Gastrocnemius medialis (tissue), 4 donors: ENCODE measurements at places on chromosomes 2 and 18. TPM values are rescaled to one million over a fixed set of nuclear protein-coding genes. Genes with fewer than 3 reads are reported as not detected.

DNA sequence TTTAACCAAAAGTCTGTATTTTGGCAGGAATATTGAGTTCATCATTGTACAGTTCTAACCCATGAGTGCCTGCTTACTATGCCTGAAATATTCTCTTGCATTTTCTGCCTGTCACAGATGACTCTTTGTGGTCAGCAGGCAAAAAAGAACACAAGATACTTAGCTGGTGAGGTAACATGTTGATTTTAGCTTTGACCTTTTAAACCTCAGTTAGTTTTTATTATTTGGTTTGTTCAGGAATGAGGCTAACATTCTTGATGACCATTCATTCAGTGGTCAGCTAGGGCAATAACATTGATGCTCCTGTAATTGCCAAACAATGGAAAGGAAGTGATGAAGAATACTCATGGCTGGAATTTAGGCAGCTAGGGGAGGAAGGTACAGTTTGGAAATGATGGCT is 491.2 kb downstream of the PIK3C3 start:
- H3K4me3 ChIP-seq = no peak overlapping the region
- H3K4me1 ChIP-seq = no peaks in the 10 kb centered on the region
- DNase-seq = no peak

DNA sequence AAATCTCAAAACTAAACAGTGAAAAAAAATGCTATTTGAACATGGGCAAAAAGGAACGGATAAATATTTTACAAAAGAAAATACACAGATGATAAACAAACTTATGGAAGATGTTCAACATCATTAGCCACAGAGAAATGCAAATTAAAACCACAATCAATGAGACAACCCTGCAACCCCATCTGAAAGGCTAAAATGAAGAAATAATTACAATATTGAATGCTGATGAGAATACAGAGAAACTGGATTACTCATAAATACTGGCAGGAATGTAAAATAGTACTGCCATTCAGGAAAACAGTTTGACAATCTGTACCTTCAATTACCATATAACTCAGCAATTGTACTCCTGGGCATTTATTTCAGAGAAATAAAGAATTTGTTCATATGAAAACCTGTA is 193.1 kb upstream of the UBE2E3 start:
- H3K27ac ChIP-seq = no peak overlapping the region
- H3K36me3 ChIP-seq = no peaks in the 10 kb centered on the region
- H3K27me3 ChIP-seq = no peaks in the 10 kb centered on the region
- DNase-seq = no peak
- H3K4me3 ChIP-seq = no peak overlapping the region

The B3GNT7 gene
- 0.60 TPM for total RNA-seq

The RESP18 gene
- total RNA-seq = not detected

- DNase-seq = no peak
- H3K4me1 ChIP-seq = no peaks in the 10 kb centered on the region
- H3K27me3 ChIP-seq = no peaks in the 10 kb centered on the region
- no peaks in the 10 kb centered on the region for H3K36me3 ChIP-seq
- H3K27ac ChIP-seq = no peak within 1 kb of the TSS
These were observed at the start of gene NT5C1B for GRCh38 chr2:18589354-18589753. NT5C1B (minus strand) TSS chr2:18589569; CDS start chr2:18589468, 101 bp downstream.

- H3K36me3 ChIP-seq = no peaks in the 10 kb centered on the region
- H3K4me1 ChIP-seq = peaks cover 15% of the 10 kb centered on the region
- no peak overlapping the region for H3K4me3 ChIP-seq
- H3K27ac ChIP-seq = no peak overlapping the region
These were observed 38.3 kb upstream of the WIPF1 start for GRCh38 chr2:174635776-174636404.

The SCYGR4 gene
- total RNA-seq = not detected

GRCh38 chr2:10493075-10493633 is 45.0 kb upstream of the ODC1 start:
- no peak overlapping the region for H3K4me3 ChIP-seq
- DNase-seq = no peak
- no peaks in the 10 kb centered on the region for H3K27me3 ChIP-seq
- no peaks in the 10 kb centered on the region for H3K36me3 ChIP-seq
- H3K4me1 ChIP-seq = peaks cover 2% of the 10 kb centered on the region
- H3K27ac ChIP-seq = no peak overlapping the region

DNA sequence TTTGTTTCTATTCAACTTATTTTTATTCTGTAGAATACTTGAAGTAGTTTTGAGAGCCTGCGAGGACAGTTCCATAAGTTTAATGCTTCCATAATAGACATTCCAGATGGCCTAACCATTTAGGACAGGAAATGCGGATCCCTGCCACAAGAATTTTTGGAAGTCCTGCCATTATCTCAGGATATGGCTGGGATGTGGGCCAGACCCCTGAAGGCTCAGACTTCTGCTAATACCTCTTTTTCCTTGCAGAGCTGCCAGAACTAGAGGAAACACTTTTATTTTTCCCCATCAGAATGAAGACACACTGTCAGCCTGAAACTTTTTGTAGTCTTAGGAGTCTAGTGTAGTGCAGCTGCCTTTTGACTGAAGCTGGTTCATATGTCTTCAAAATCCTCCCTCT is 806.5 kb downstream of the TDRD15 start:
- no peak for DNase-seq
- no peak overlapping the region for H3K4me3 ChIP-seq
- no peaks in the 10 kb centered on the region for H3K4me1 ChIP-seq
- H3K27ac ChIP-seq = no peak overlapping the region
